Hematopoietic multipotent progenitor cell treated with erythropoietin and hydrocortisone succinate and interleukin-3 and kit ligand, for 8 days (in vitro differentiated cells): ENCODE measurements at places on chromosomes 13 and 19.
A peak's percentile ranks its signal among the peaks of the same experiment; 100 is the strongest.

DNA sequence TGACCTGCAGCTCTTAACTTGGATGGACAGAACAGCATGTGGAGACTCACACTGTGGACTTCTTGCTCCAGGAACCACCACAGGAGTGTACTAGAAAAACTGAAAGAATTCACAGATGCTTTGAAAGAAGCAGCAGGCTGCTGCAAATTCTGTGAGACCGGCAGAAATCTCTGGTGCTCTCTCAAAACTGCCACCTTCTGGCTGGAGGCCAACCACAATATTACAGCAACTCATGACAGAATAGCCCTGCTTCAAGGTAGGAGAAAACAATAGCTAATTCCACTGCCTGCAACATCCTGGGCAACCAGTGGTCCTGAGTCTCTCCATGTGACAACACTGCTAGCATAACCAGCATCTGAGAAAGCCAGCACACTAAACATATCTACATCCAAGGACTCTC lies 26.9 kb downstream of the CDK8 start:
- DNase-seq = no peak

- peak; percentile 76 for DNase-seq
Measured at GRCh38 chr13:31160857-31161556, 697 bp downstream of the HSPH1 start.

- no peak for DNase-seq
Measured at GRCh38 chr19:6813659-6814058, 41.2 kb downstream of the VAV1 start.

DNA sequence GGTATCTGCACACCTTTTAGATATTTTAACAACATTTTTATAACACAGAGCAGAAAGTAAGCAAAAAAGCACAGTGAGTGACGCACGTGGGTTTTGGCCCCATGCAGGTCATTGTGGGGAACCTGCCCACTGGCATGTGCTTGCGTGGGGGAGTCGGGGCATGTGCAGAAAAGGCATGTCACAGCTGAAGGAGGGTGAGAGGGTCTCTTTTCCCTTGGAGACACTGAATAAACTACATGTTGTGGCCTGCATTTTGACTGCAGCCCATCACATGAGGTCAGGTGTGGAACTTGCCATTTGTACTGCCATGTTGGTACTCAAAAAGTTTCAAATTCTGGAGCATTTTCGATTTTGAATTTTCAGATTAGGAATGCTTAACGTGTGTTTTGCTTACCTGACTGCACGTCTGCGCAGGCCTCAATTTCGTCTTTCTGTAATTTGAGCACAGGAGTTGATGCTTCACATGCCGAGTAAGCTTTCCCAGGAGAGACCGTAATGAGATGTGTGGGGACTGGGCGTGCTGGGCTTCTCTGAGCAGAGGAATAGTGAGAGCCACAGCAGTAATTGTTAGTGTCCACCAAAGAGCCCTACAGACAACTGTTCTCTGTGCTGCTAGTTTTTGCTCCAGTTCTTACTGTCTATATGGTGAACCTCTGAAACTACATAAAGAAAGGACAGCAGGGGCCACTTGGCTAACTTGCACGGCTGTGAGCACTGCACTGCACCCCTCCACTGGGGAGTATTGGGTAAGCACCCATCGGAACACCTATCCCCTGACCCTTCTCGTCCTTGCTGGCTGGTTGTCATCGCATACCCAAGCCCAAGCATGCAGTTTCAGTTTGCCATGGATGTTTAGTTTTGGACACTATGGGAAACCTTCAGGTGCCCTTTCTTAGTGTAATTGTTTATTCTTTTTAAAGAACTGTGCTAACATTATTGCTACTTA lies 72.9 kb upstream of the GPR183 start:
- DNase-seq = no peak

DNA sequence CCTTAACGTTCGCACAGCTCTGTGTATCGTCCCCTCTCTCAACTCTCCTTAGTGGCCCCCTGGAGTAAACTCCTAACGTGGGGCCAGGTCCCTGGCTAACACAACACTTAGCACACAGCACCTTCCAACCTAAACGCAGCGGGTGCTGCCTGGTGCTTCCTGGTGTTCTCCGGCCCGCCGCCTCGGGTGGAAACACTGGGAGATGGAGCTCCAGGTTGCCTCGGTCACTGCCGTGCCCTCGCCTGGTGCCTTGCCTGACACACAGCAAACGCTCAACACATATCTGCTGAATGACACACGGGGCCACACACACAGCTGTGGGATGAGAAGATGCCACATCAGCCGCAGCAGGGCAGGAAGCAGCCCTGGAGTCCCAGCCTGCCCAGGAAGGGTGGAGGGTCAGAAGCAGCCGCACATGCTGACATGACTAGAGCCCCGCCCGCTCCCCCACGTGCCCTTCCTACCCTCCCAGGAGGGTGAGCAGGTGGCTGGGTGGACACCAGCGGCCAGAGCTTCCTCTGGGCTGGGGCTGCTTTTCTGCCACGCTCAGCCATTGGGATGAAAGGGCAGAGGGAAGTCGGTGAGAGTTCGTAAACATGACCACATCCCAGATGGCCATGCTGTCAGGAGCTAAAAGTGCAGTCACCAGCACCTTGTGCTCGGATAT lies 6.6 kb downstream of the PEPD start:
- peak; percentile 70 for DNase-seq

DNA sequence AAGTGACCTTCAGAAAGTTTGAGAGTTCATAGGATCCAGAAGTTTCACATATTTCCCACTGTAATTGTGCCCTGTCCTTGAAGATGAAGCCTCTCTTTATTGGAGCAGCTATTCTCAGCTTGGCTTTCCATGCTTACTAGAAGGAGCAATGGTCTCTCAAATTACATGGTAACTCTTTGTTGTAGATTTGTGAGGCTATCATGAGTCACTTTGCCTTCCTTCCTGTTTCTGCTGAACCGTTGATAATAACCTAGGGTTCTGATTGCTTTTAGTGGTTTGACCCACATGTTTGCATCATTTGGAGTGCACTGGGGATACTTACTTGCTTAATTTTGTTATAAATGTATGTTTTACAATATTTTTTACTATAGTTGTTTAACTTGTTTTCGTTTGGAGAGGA lies 772.9 kb upstream of the SLITRK6 start:
- no peak for DNase-seq

GRCh38 chr19:42652021-42652420 lies 57.3 kb upstream of the CEACAM8 start:
- DNase-seq = no peak

DNA sequence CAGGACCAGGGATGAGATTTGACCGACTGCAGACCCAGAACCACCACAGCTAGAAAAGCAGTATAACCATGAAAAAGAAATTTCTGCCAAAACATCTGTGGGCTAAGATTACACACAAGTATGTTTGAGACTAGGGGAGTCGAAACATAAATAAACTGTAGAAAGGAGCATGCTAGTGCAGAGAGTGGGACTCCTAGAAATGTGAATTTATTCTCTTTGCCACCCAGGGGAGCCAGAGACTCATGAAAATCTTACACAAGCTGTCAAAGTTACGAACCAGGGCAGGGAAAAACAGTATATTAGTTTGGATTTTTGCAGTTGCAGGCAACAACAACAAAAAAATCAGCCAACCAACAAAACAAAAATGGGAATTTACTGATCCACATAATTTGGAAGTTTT lies 12.3 kb upstream of the HSPH1 start:
- no peak for DNase-seq

- no peak for DNase-seq
Measured at GRCh38 chr19:38210458-38210987, 13.5 kb downstream of the DPF1 start.

GRCh38 chr13:26061947-26062346 lies 10.1 kb upstream of the SHISA2 start:
- DNase-seq = no peak

DNA sequence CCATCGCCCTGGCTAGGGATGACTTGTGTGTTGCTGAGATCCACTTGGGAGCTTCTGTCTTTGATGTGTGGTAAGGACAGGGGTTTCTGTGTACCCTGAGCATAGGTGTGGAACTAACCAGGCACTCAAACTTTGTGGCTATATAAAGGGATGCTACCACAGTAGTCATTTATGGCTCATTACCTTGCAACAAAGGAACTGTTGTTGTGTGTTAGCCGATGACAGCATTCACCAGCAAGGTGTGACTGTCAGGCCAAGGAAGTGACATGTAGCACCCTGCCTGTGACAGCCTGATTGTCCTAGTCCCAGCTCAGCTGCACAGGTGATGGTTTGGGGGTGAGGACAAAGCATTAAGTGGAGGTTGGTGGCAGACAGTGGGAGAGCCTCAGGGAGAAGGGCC lies 73.6 kb downstream of the COG3 start:
- DNase-seq = no peak

GRCh38 chr13:47932950-47933923 lies 67.8 kb downstream of the SUCLA2 start:
- DNase-seq = peak; percentile 16

- no peak for DNase-seq
Measured at GRCh38 chr19:3469638-3470499, 10.5 kb downstream of the SMIM24 start.

GRCh38 chr13:95352486-95352885 lies 51.2 kb upstream of the ABCC4 start:
- no peak for DNase-seq

DNA sequence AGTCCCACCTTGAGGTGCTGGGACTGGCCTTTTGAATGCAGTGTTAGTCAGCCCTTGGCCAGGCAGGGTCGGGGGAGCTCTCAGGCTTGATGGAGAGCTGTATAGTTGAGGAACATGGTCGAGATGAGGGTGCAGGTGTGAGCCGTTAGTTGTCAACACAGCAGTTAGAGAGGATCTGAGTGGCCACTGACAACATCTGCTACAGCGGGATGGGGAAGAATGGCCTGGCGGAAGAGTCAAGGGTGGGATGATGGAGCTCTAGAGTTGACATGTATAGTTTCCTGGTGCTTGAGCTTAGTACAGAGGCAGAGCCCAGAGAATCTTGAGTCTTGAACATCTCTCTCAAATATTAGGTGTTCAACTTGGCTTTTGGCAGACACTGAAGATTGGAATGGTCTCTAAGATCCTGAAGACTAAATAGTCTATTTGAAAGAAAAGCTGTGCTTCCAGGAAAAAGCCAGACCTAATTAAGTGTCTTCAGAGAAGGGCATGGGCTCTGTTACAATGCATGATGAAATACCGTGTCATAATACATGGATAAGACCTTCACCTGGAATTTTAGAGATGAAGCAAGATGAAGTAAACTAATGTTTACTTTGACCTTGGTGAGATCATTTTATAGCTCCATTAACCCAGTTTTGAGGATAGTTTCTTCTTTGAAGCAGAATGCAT lies 9.7 kb downstream of the PCCA start:
- DNase-seq = no peak

DNA sequence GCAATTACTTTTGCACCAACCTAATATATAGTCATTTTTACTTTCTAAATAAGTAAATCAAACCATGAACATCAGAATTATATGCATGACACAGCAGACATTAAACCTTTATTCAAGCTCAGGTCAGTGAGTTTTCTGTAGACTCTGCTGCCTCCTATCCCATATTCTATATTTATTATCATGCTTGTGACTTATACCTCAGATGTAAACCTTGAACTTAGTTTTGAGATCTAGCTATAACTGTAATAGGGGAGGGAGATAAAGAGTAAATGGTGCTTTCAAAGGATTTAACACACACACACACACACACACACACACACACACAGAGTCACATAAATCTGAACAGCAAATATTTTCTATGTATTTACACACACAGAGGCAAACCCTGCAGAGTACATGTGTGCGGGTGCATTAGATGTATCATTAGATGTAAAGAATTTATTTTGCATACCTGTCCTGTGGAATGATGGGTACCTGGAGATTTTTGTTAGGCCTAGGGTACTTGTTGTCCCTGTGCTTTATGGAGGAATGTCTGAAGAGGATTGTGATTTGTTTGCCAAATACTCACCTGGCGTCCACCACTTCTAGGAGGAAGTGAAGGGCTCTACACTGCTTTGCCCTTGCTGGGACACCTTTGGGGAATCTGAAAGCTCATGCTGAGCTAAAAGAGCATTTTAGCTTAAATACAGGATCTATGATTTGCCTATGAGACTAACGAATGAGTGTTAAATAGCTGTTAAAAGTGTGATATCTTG lies 521.9 kb downstream of the KLF5 start:
- DNase-seq = no peak

- DNase-seq = peak; percentile 29
Measured at GRCh38 chr13:78659450-78659730, 435 bp upstream of the OBI1 start.

DNA sequence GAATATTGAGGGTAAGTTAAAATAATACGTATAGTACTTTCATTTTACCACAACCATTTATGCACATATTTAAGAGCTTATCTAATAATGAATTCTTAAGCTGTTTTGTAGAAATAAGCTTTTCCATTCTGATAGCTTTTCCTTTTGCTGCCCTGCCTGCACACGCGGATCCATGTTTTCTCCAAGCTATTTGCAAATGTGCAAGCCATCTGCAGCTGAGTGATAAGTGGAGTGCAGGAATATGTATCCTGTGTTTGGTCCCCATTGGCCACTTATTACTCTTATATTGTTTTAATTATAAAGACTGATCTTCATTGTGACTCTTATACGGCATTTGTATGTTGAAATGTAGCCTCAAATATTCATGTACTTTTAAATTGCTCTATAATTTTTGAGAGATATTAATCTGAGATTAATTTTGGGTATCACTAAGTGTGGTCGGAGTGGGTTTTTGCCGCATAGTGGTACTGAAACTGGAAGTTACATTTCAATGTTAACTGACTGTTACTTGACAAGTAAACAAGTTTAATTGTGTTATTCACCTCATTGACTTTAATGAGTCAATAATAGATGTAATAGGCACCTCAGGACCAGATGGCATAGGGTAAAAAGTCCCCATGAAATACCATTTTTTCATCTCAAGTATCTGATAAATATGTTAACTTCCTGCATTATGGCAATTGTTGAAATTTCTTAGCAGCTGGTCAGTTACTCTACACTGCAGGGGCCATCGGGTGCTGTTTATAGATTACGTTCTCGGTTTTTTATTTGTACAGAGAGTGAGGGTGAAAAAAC lies 1567.4 kb downstream of the EFNB2 start:
- DNase-seq = no peak

DNA sequence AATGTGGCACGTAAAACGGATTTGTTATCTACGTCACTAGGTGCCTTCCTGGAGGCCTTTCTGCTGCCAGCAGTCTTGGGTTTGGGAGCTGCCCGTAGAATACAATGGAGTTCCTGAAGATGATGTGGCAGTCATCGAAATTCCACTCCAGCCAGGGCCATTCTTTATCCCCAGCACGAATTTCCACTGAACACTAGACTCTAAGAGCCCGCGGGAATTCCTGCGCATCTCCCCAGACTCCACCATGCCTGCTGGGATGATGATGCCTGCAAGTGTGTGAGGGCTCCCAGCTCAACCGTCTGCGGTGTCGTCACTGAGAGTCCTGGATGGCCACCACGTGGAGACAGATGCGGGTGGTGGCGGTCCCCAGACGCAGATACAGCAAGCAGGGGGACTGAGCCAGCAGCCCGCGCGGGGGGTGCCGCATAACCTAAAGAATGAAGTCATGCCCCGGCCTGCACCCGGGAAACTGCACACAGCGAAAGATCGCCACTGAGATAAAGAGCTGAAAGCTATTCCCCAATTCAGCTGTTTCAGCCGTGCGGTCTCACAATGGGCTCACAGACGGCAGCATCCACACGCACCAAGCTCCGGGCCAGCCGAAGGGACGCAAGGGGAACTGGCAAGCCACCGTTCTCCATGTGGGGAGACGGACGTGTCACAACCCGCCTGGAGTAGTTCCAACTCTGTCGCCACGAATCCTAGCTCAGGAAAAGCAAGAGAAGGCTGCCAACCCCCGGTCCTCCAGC lies 41.1 kb downstream of the COL4A1 start:
- DNase-seq = no peak

- DNase-seq = no peak
Measured at GRCh38 chr13:97627566-97627965, 193.6 kb downstream of the RAP2A start.

- DNase-seq = no peak
Measured at GRCh38 chr13:108963846-108964600, 334.6 kb downstream of the MYO16 start.

- DNase-seq = no peak
Measured at GRCh38 chr19:13831537-13832467, 36.6 kb downstream of the ZSWIM4 start.
